ENCODE measurements at places on chromosomes 2 and 18.

DNA sequence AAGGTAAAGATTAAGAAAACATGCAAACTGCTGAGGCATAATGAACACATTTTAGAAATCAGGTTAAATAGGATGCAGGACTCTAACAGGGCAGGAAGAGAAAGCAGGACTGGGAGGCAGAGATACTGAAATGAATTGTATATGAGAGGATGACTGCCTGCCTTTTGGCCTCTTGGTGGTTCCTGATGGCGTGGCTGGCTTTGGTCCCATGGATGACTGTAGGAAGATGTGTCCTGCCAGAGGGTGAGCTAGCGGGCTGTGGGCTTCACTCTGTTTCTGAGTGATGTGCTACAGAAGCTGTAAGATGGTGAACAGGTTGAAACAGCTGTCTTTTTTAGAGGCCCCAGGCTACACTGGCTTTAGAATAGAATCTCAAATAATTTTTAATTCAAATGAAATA, 517.0 kb downstream of the SLC4A3 start:
- no peak for DNase-seq

DNA sequence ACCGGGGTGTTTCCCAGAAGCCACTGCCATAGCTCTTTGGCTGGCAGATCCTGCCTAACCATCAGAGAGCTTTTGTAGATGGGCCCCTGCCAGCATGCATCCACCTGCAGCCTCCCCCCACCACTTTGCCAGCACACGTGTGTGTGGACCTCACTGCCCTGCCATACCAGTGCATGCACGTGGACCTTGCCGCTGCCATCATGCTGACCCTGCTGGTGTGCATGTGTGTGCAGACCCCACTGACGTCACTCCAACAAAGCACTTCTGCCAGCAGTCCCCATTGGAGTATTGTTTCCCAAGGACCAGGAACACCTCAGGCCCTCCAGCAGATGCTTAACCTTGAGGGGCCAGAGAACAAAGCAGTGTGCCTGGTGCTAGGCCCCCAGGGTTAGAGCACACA, 71.4 kb downstream of the STRADB start:
- no peak for DNase-seq

GRCh38 chr2:120763931-120764330, 28.3 kb downstream of the GLI2 start:
- DNase-seq: no peak

DNA sequence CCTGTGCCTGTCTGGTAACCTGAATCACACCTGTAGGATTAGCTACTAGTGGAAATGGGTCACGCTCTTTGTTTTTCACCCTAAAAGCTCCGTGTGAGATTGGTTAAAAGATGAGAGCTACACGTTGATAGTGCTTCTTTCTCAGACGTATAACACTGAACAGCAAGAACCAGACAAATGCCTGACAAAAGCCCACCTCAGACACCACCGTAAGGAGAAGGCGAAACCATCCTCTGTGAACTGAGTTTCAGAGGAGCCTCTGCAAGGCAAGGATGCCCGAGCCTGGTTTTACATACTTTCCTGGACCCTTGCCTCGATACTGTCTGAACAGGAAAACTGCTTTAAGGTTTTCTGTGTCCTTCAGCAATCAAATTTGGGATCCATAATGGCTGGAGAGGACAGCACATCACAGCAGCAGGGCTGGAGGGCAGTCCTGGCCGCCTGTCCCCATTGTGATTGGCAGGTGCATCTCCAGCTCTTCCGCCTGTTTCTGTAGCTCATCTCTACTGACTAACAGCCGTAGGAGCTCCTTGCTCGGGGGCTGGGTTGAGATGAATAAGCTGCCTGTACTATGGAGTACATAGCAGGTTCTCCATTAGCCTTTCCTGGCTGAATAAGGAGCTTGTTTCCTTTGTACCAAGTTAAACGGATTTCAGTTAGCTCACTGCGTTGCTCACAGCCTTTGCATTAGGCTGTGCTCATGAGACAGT, 155.5 kb downstream of the MYT1L start:
- no peak for DNase-seq

- no peak for DNase-seq
Observed at GRCh38 chr2:13021470-13021957, 304.8 kb downstream of the TRIB2 start.

DNA sequence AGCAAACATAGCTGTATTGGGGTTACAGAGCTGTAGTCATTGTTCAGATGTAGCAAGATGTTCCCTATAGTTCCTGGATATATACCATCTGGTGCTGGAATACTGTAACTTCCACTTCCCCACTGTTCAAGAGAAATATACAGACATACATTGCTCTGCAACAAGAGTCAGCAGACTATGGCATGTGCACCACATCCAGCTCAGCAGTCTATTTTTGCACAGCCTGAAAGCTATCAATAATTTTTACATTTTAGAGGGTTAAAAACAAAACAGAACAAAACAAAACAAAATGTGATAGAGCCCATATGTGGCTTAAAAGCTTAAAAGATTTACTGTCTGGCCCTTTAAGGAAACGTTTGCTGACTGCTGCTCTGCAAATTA, 31.8 kb upstream of the VIT start:
- DNase-seq: no peak

DNA sequence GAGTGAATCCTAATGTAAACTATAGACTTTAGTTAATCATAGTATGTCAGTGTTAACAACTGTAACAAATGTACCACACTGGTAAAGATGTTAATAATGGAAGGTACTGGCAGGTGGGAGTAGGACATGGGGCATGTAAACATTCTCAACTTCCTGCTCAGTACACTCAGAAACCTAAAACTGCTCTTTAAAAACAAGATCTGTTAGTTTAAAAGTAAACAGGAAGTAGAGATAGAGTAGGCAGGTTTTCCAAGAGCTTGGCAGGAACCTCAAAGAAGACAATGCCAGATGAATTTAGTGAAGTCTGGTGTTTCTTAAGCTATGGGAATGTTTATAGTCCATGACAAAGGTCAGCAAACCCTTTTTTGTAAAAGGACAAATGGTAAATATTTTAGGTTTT, 46.6 kb downstream of the CCDC138 start:
- DNase-seq: no peak

DNA sequence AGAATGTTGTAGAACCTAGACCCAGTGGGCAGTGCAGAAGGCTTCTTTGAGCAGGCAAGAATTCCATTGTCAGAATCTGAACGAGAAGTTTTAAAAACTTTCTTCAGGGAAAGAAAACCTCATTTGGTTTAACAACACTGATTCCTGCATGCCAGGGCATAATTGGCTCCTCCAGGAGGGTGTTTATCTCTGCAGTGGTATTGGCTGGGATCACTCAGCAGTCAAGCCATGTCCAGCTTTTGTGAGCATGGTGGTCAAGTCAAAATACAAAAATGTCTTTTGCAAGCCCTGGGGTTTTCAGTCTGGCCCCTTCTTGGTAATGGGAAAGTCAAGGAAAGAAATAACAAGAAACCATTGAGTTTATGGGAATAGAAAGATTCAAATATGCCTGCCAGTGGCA, 28.3 kb downstream of the FHOD3 start:
- no peak for DNase-seq

DNA sequence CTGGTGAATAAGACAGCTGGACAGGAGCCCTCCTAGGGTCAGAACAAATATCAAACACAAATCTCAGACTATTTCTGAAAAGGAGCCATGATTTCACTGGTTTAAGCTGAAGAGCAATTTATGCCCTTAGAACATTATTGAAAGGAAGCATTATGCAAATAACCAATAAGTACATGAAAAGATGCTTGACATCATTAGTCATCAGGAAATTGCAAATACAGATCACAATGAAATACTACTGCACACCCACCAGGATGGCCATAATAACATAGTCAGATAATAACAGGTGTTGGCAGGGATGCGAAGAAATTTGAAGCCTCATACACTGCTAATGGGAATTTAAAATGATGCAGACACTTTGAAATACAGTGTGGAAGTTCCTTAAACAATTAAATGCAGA, 176.4 kb upstream of the RAB6C start:
- no peak for DNase-seq

DNA sequence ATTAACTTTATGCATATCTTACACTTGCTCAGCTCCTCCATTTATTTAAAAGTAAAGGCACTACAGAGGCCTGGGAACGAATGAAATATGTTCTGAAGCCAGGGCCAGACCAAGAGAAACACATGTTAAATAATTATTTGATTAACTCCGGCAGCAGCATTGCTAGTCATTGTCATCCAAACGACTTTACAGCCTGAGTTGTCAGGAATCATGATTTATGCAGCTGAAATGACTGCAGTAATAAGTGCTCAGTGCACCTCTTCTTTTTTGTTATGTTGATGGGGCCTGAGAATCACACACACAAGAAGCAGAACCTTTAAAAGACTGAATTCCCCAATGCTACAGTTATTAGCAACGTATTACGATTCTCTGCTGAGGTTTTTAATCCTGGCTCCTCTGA, 58.9 kb downstream of the EPHA4 start:
- DNase-seq: no peak

DNA sequence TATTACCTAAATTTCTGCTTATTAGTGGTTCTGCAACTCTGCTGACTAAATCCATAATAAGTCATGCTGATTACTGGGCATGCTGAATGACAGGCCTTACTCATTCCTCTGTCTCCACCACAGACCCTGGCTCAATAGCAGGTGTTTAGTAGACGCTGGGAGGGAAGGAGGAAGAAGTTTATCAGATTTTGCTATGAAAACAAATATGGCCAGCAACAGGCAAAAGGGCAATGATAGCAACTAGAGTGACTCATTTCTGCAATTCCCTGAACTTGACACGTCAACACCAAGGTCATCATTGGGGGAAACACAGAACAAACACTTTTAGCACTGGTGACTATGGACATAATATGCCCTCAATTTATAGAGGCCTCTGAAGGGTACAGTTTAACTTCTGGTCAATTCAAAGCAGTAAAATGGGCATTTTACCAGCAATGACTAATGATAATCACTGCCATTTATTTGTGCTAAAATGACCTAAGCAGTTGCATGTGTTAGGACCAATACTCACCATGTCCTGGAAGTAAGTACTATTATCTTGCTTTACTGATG, 35.2 kb downstream of the TMEM163 start:
- DNase-seq: no peak

DNA sequence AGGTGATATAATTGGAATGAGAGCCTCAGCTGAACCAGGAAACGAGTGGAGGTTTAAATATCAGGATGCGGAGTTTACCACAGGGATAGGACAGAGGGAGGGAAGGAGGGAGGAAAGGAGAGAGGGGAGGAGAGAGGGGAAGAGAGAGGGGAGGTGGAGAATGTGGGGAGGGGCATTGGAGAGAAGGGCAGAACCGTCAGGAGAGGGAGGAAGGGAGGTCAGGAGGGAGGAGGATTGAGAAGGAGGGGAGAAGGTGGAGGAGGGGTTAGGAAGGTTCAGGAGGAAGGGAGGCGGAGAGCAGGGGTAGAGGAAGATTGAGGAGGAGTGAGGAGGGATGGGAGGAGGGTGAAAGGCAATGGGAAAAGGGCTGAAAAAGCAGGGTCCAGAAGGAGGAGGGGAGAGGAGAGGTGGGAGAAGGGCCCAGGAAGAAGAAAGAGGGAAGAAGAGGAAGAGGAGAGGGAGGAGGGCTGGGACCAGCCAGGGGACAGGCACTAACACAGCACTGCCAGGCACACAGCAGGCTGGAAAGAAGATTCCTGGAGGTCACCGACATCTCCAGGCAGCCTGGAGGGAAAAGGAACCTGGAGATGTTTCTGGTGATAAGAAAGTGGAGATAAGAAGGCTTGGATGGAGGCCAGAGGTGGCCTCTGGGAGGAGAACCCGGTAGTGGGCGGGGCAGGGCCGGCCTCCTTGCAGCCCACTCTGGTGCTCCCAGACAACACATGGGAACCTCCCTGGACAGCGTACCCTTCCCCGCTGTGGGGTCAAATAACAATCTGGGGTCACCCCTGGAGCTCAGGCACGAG, 176.7 kb upstream of the SMAD2 start:
- no peak for DNase-seq

DNA sequence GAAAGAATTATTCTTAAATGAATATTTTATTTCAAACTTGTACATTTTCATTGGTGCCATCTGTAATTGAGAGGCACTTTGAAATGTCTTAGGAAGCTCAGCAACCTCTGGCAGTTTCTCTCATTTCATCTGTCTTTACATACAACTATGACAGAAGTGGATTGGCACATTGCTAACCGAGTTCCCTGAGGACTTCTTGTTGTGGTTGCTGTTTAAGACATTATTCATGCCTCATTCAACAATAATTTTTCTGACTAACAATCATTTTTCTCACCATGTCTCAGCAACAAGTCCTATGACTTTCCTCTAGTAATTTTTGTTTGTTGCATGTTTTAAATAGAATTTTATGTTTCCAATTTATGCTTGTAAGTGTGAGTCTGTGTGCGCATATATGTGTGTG, 284.0 kb upstream of the CWC22 start:
- DNase-seq: no peak

- peak; percentile 38 for DNase-seq
Observed at GRCh38 chr2:200814276-200814815, 2.6 kb downstream of the BZW1 start.

DNA sequence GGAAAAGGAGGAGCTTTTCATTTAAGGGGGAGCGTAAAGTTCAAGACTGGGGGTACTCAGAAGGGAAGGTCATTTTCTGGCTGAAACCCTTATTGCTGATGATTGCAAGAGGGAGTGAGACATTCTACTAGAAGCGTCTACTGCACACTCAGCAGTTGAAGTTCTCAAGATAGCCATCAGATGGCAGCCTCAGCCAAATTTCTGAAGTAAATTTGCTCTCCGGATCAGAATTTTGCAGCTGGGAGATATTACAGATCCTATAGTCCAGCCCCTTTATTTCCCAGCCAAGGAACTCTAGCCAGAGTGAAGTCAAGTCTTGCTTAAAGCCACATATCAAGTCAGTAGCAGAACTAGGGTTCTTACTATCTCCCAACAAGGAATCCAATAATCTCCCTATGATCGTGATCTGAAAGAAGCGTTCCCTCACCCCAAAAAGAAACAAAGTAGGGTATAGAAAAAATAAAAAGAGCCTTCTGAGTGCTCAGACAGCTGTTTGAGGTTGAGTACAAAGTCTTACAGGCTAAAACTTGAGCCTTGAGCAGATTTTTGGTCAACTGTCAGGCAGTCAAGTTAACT, 24.0 kb downstream of the RAX start:
- peak; percentile 24 for DNase-seq

All from stimulated activated naive CD8-positive, alpha-beta T cell treated with anti-CD3 and anti-CD28 coated beads, Interleukin-15, Interleukin-2, amounts not matched to agents 100 U/mL and 50 U/mL, for 24 hours (primary cell).